ENCODE measurements at places on chromosomes 4 and X. TPM values are rescaled to one million over a fixed set of nuclear protein-coding genes. Genes with fewer than 3 reads are reported as not detected.

GABRG1 gene
- polyA plus RNA-seq, result not detected

ADGRA3 gene
- 13.5 TPM for polyA plus RNA-seq

BEND2 gene
- polyA plus RNA-seq, result not detected

EGF gene
- polyA plus RNA-seq, result 0.08 TPM

ZNF711 gene
- 0.65 TPM for polyA plus RNA-seq

PORCN gene
- polyA plus RNA-seq, result 60.6 TPM

MAGEA2 gene
- polyA plus RNA-seq, result not detected

GPC3 gene
- polyA plus RNA-seq, result 0.06 TPM

RADX gene
- 1.4 TPM for polyA plus RNA-seq

HSFX3 gene
- polyA plus RNA-seq, result not detected

RTL9 gene
- polyA plus RNA-seq, result 0.03 TPM

USP17L17 gene
- not detected for polyA plus RNA-seq

ARAP2 gene
- polyA plus RNA-seq, result 1.8 TPM

DHRSX gene
- 29.4 TPM for polyA plus RNA-seq

PALLD gene
- 88.0 TPM for polyA plus RNA-seq

TMEM47 gene
- polyA plus RNA-seq, result 0.01 TPM

ADGRL3 gene
- 0.22 TPM for polyA plus RNA-seq

SYTL4 gene
- 1.1 TPM for polyA plus RNA-seq

CCKAR gene
- polyA plus RNA-seq, result not detected

MAGEB2 gene
- polyA plus RNA-seq, result not detected

HPGD gene
- polyA plus RNA-seq, result 0.18 TPM

WDFY3 gene
- 4.1 TPM for polyA plus RNA-seq

NWD2 gene
- not detected for polyA plus RNA-seq

TGIF2LX gene
- not detected for polyA plus RNA-seq

MAGEB1 gene
- polyA plus RNA-seq, result not detected

SPANXB1 gene
- polyA plus RNA-seq, result not detected

YTHDC1 gene
- 21.5 TPM for polyA plus RNA-seq

GRID2 gene
- polyA plus RNA-seq, result not detected

ZNF330 gene
- polyA plus RNA-seq, result 21.5 TPM

BRS3 gene
- polyA plus RNA-seq, result not detected
